ENCODE measurements at places on chromosomes 6 and 20.

GRCh38 chr20:58109126-58109880 lies 119.2 kb downstream of the ANKRD60 start:
- DNase-seq = no peak

DNA sequence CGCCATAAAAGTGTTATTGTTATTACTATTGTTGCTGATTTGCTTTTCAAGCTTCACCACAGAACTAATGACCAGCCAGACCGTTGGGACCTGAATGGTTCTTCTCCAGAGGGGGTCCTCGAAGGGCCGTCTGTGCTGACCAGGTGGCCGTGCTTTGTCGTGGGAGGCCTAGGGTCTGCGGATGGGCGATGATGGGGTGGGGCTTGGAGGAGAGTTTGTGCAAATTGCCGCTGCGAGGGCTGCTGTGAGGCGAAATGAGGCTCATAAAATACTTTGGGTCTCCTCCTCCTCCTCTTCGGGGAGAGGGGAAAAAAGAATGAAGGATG lies 6.0 kb upstream of the ZBTB22 start:
- DNase-seq = no peak

DNA sequence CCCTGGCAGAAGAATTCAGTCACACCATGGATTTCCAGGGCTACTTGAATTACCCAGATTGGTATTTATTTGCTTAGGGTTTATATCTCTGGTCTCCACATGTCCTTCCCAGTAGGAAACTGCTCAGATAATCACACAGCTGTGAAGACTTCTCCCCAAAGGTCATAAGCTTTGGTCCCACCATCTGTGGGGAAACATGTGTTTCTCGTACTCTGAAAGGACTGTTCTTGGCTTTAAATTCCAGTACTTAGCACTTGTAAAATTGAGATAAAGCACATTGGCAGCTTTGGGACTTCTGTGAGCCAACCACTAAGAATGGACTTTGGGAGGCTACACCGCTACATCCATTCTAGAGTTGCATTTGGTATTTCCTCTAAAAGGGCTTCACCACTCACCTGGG lies 205.3 kb upstream of the FOXA2 start:
- no peak for DNase-seq

GRCh38 chr20:10679269-10679668 lies 5.5 kb upstream of the JAG1 start:
- no peak for DNase-seq

GRCh38 chr6:15874821-15875220 lies 212.0 kb upstream of the DTNBP1 start:
- no peak for DNase-seq

- DNase-seq = no peak
Measured at GRCh38 chr6:11208267-11208666, 24.2 kb downstream of the NEDD9 start.

GRCh38 chr6:142753196-142753595 lies 191.8 kb downstream of the HIVEP2 start:
- no peak for DNase-seq

GRCh38 chr6:125302840-125303511 lies 1.2 kb upstream of the HDDC2 start:
- no peak for DNase-seq

DNA sequence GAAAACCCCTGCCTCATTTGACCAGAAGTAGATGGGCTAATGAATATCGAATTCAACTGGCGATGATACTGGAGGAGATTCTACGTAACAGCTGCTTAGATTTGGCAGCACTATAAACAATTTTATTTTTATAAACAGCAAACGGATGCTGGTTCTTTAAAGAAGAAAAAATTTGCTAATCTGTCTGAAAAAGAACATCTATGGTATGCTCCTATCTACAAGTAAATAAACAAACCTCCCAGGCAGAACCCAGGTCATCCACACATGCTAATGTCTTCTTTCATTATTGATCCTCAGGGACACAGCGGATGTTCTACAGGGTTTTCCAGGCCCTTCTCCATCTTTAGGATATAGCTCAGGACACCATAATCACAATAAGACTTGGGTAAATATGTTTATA lies 291.3 kb downstream of the ALDH8A1 start:
- DNase-seq = no peak

GRCh38 chr6:134814076-134814695 lies 135.7 kb downstream of the ALDH8A1 start:
- DNase-seq = no peak

- peak; percentile 60 for DNase-seq
Measured at GRCh38 chr6:142746524-142746923, 198.5 kb downstream of the HIVEP2 start.

DNA sequence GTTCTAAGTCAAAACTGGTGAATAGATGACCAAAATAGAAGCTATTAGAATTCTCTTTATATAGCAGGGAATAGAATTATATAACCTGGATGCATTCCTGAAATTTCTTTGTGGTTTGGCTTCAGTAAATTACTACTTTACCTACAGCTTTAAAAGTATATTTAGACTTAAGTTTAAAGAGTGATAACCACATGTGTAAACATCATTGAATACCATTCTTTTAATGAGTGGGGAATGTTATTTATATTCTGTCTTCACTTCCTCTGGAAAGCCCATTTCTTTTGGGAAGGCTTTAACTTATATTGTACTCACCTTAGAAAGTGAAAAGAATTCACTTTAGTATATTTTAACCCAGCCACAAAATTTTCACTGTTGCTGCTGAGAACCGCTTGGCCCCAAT lies 39.1 kb downstream of the PLEKHG1 start:
- DNase-seq = no peak

- no peak for DNase-seq
Measured at GRCh38 chr20:17609811-17610377, 40.0 kb downstream of the DSTN start.

DNA sequence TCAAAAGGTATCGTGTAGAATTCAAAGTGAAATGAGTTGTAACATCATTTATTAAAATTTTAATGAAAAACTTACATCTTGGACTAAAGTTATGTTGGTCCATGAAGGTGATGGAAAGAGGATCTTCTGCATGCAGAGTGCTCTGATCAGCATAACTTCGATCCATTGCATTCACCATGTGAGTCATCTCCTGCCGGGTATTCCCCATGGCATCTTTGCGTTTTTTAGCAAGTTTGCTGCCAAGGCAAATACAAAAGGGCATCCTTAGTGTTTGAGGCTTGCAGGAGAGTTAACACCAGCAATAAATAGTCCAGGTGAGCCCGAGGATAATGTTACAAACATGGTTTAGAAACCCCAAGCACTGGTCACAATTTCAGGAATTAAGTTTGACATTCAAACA lies 104.2 kb upstream of the THEMIS start:
- no peak for DNase-seq

GRCh38 chr20:63597651-63598478 lies 23.8 kb upstream of the HELZ2 start:
- peak; percentile 10 for DNase-seq

Measured in iPS-NIHi11 (cell line).